ENCODE measurements at places on chromosomes 1 and 21.
A peak's percentile ranks its signal among the peaks of the same experiment; 100 is the strongest.

DNA sequence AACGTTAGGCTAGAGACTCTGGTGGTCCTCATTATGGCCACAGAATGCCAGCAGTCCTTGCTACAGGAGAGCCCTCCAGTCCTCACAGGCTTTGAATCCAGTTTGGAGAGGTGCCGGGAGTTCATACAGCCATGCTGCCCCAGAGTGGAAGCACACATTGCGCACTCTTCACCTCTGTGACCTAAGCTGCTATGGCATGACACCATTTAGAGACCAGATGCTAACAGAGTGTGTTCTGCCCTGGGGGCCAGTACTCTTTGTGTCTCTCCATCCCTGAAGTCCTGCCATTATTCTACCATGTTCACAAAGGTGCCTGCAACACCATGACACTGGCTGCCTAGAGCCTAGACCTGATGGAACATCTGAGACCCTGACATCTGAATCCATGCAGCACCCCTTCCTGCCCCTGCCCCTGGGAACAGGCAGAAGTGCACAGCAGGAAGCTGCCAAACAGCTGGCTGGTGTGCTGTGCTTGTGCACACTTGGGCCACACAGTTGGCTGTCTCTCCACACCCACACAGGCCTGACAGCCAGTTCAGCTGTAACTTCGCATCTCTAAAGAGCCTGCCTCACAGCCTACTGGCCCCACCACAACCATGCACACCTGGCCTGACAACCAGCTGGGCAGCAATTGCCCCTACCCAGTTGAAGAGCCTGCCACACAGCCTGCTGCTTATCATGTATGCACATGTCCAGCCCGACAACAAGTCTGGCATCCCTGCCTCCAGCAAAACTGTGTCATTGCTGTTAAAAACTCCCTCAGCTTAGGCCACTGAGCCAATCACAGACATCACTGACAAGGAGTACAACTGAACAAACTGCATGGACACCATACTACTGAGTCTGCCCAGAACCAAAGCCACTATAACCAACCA lies 49.1 kb downstream of the MCOLN2 start:
- DNase-seq, result no peak

DNA sequence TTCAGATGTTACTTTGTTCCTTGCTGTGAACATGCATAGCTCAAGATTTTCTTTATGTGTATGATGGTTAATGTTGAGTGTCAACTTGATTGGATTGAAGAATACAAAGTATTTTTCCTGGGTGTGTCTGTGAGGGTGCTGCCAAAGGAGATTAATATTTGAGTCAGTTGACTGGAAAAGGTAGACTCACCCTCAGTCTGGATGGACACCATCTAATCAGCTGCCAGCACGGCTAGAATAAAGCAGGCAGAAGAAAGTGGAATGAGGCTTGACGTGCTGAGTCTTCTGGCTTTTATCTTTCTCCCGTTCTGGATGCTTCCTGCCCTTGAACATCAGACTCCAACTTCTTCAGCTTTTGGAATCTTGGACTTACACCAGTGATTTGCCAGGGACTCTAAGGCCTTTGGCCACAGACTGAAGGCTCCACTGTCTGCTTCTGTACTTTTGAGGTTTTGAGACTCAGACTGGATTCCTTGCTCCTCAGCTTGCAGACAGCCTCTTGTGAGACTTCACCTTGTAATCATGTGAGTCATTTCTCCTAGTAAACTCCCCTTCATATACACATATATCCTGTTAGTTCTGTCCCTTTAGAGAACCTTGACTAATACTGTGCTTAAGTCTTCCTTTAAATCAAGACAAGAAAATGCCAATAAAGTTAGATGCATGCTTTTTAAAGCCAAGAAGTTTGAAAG lies 626.6 kb downstream of the KCNT2 start:
- DNase-seq, result no peak

- DNase-seq, result peak; percentile 31
These were observed 165.9 kb downstream of the ADGRL4 start for GRCh38 chr1:78840453-78841271.

DNA sequence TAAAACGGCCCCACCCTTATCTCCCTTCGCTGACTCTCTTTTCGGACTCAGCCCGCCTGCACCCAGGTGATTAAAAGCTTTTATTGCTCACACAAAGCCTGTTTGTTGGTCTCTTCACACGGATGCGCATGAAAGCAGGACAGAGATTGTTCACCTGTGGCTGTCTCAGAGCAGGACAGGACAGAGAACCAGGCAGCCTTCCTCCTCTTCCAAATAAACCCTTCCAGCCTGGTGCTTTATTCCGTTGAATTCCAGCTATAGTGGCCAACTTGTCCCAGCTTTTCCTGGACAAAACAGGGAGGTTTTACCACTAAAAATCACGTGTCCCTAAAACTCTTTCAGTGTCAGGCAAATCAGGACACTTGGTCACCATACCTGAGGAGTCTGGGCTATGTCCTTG lies 9.5 kb upstream of the DMRTB1 start:
- no peak for DNase-seq

DNA sequence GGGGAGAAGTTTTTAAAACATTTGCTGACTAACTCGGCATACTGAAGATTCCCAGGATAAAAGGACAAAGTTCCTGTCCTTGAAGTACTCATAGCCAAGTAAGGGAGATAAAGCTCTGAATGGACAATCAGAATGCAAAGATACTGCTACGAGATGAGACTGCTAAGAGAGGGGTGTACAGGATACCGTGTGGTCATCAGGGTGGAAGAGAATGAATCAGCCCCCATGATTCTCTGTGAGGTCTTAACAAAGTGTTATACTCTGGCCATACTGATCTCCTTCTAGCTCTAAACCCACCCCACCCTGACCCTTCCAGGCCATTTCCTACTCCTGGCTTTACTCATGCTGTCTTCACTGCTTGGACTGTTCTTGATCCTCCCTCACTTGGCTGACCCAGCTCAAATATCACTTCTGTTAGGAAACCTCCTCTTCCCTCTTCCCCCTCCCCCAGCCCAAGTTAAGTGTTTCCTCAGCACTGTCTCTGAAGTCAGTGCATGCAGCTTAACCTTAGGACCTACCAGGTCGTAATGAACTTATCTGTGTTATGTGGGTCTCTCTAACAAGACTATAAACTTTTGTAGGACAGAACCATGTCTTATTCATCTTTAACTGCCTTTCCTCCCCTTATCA lies 15.8 kb upstream of the MAGOH start:
- no peak for DNase-seq

DNA sequence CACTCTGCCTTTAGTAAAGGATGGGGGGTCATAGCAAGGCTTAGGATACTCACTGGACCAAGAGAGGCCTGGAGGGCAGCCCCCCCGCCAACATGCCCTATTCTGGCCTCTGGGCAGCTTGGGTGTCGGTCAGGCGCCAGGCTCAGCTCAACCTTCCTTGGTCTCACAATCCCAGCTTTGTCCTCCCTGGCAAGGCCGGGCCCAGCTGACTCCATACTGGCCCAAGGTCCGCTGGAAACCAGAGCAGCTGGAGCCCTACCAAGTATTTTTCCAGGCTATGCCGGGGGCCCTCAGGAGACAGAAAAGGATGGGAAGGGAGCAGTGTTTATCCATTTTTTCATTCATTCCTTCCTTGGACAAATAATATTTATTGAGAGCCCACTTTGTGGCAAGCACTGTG lies 6.2 kb downstream of the FBXO2 start:
- no peak for DNase-seq

DNA sequence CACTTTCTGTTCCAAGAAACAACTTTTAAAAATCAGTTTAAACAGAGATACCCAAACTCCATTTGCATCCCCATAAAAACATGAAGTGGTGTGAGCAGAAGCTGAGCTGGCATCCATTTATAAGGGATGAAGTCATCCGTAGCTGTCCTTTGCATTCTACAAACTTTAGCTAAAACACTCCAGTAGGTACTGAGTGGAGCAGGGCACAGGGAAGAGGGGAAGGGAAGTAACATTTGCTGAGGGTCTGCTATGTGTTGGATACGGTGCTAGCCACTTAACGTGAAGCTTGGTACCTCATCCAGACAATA lies 32.9 kb downstream of the VWA5B1 start:
- no peak for DNase-seq

DNA sequence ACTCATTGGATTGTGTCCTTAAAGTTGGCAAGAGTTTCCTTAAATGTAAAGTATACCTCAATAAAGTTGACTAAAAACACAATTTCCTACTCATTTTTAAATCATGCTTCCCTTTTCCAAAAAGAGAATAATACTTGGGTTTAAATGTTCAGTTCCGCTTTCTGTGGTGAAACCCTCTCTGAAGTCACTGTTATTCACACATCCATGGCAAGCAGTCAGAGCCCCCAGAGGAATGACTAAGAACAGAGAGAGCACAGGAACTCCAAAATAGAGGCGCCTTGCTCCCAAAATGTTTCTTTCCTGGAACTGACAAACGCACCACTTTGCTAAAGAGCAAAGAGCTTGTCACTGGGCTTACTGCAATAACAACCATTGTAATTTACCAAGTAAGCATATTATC lies 142.5 kb downstream of the TIAM1 start:
- DNase-seq, result no peak

GRCh38 chr1:54453022-54453421 lies 46.8 kb upstream of the SSBP3 start:
- no peak for DNase-seq

DNA sequence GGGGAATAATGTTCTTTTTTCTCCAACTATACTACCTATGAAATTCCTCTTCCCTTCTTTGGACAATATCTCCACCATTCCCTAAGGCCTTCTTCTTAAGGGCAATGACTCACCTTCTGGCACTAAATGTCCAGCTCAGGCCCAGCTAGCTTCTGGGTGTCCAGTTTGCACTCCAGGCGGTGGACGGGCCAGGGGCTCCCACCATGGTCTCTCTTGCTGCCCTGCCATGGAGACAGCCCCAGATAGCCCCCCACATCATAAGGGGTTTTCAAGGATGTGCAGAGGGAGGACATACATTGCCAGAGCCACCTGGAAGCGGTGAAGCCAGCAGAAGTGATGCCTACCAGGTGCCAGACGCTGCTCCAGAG lies 43.8 kb downstream of the C1orf198 start:
- DNase-seq, result peak; percentile 18

GRCh38 chr1:240242601-240243144 lies 151.0 kb downstream of the FMN2 start:
- DNase-seq, result peak; percentile 45

DNA sequence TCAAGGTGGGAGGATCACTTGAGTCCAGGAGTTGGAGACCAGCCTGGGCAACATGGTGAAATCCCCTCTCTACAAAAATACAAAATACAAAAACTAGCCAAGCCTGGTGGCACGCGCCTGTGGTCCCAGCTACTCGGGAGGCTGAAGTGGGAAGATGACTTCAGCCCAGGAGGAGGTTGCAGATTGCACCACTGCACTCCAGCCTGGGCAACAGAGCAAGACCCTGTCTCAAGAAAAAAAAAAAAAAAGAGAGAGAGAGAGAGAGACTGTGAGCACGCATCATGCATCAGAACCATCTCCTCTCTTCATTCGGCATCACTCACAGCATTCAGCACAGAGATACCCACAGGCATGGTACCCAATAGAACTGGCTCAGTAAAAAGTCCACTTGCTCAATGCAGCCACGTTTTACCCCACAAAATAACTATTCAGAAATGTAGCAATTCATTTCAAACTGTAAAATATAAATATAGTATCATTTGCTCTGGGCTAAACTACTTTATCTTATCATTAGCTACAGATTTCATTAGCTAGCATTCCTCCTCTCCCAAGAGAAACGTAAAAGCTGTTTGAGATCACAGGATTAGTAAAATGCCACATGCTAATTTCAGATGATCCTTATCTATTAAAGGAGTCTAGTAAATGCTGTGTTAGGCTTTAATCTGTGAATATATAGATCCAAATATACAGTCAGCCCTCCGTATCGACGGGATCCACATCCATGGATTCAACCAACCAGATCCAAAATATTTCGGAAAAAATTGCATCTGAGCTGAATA lies 11.7 kb downstream of the LBR start:
- no peak for DNase-seq

Data from AG08396 (cell line).